ENCODE measurements at places on chromosomes 2 and 18. TPM values are rescaled to one million over a fixed set of nuclear protein-coding genes. Genes with fewer than 3 reads are reported as not detected.

Gene METTL4
- total RNA-seq: 20.9 TPM

Gene NGEF
- total RNA-seq: not detected

Gene LRP1B
- not detected for total RNA-seq

Gene CCDC85A
- total RNA-seq: not detected

Gene LRRC30
- not detected for total RNA-seq

Gene C2orf66
- not detected for total RNA-seq
